Smooth muscle cell of the umbilical artery (primary cell): ENCODE measurements at places on chromosomes 12 and 14. TPM values are rescaled to one million over a fixed set of nuclear protein-coding genes. Genes with fewer than 3 reads are reported as not detected.

Gene RHEBL1
- 0.30 and 0.55 TPM in 2 replicates for total RNA-seq

Gene SYNDIG1L
- total RNA-seq: not detected in 2 replicates

Gene IL22
- not detected in 2 replicates for total RNA-seq

Gene NPFF
- not detected in 2 replicates for total RNA-seq

Gene OR6C2
- not detected in 2 replicates for total RNA-seq

Gene CACNA1C
- 1.5 and 2.5 TPM in 2 replicates for total RNA-seq

Gene MYO1A
- not detected in 2 replicates for total RNA-seq

Gene ADAM21
- 0.30 and 0.37 TPM in 2 replicates for total RNA-seq

Gene OVCH1
- total RNA-seq: not detected in 2 replicates

Gene CLEC7A
- not detected in 2 replicates for total RNA-seq

Gene PYGL
- total RNA-seq: 47.5 and 90.8 TPM in 2 replicates

Gene NXPH4
- 12.5 and 13.9 TPM in 2 replicates for total RNA-seq
